ENCODE measurements at places on chromosomes 1 and 21. TPM values are rescaled to one million over a fixed set of nuclear protein-coding genes. Genes with fewer than 3 reads are reported as not detected.

DNA sequence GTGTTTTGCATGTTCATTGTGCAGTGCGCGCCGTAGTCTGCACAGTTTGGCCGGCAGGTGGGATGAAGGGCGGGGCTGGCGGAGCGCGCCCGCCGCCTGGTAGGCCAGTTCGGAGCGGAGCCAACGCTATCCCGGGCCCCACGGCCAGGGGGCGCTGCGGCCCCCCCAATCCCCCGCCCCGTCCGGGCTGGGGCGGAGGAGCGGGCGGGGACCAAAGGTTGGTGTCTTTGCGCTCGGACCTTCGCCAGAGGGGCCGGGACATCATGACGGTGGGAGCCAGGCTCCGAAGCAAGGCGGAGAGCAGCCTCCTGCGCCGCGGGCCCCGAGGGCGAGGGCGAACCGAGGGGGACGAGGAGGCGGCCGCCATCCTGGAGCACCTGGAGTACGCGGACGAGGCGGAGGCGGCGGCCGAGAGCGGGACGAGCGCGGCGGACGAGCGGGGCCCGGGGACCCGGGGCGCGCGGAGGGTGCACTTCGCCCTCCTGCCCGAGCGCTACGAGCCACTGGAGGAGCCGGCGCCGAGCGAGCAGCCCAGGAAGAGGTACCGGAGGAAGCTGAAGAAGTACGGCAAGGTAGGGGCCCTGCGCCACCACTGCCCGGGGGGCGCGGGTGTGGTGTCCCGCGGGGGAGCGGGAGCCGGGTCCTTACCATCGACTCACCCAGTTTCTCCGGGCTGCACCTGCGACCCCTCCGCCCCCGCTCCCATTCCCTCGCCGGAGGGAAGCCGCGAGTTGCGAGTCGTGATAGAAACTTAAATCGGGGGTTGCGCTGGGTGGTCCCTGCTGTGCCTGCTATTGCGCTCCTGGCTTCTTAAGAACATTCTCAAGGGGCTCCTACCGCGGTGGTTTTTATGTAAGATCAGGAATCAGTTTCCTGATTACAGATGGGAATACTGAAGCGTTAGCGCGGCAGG lies at the start of gene C1orf115:
TSS of gene C1orf115 (plus strand) at position 224 of the 913 bp plus-strand sequence. CDS start at position 264, 40 bp downstream.
- peaks cover 8% of the 10 kb centered on the region for H3K4me1 ChIP-seq
- no peak within 1 kb of the TSS for H3K27ac ChIP-seq
- H3K4me3 ChIP-seq = peak within 1 kb of the TSS; percentile 88
- H3K36me3 ChIP-seq = no peaks in the 10 kb centered on the region
- peaks cover 37% of the 10 kb centered on the region for H3K27me3 ChIP-seq

The AGO4 gene
- total RNA-seq = 10.9 TPM

The LRRC3 gene
- total RNA-seq = 3.8 TPM

- peaks cover 5% of the 10 kb centered on the region for H3K4me1 ChIP-seq
- H3K27ac ChIP-seq = no peak overlapping the region
- no peak overlapping the region for H3K4me3 ChIP-seq
- H3K27me3 ChIP-seq = no peaks in the 10 kb centered on the region
- DNase-seq = no peak
- peaks cover 2% of the 10 kb centered on the region for H3K36me3 ChIP-seq
Measured at GRCh38 chr1:1082239-1082775, 8.2 kb upstream of the RNF223 start.

The LAMB3 gene
- total RNA-seq = 26.0 TPM

DNA sequence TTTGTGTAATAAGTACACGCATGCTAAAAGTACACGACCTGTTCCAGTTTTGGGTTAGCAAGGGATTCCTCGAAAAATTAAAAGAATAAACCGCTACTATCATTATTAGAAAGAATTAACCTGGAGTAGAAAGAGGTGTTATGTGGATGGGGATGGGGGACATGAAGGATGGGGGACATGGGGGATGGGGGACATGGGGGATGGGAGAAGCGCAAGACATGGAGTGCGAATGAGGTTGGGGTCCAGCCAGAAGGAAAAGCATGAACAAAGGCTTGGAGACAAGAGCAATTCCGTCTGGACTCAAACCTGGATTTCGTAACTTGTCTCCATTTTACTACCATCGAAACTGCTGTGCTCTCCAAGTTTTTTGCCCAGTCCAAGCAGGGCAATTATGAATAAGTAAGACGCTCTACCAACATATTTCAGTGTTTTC lies 591 bp upstream of the KDM1A start:
- no peaks in the 10 kb centered on the region for H3K27me3 ChIP-seq
- peaks cover 5% of the 10 kb centered on the region for H3K36me3 ChIP-seq
- peak overlapping the region; percentile 95 for H3K4me3 ChIP-seq
- H3K27ac ChIP-seq = peak overlapping the region; percentile 94
- peaks cover 51% of the 10 kb centered on the region for H3K4me1 ChIP-seq
- no peak for DNase-seq

The REG4 gene
- 5.8 TPM for total RNA-seq

DNA sequence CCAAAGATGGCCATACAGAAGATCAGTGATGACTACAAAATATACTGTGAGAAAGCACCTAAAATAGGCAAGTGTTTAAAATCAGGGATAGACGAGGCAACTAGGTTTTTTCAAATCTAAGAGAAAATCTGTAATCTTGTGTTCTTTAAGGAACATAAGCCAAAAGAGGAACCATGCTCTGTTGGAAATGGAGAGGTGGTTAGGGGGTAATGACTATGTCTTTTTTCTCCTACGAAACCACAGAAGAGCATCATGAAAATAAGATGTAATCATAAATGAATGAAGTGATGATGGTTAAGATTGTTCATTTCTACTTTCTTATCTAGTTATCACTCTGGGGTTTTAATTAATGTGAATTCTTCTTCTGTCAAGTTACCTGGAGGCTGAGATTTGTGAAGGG lies 43.1 kb downstream of the RGSL1 start:
- H3K27me3 ChIP-seq = peaks cover 5% of the 10 kb centered on the region
- H3K4me1 ChIP-seq = no peaks in the 10 kb centered on the region
- no peak overlapping the region for H3K27ac ChIP-seq
- H3K4me3 ChIP-seq = no peak overlapping the region

The POTED gene
- not detected for total RNA-seq

The NCF2 gene
- total RNA-seq = 22.6 TPM
